ENCODE measurements at places on chromosomes 7 and 10.

DNA sequence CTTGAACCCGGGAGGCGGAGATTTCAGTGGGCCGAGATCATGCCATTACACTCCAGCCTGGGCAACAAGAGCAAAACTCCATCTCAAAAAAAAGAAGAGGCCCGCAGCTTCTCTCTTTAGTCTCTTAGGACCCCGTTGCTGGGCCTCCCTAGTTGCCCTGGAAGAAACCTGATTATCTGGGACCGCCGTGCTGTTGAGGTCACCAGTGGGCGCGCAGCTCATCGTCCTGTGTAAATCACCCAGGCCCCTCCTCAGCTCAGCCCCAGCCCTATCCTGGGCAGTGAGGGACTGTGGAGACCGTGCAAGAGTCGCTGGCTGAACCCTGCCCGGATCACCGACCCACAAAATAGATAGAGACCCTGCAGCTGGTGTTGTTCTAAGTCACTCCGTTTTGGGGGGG is 85.0 kb downstream of the UNCX start:
- DNase-seq: no peak

DNA sequence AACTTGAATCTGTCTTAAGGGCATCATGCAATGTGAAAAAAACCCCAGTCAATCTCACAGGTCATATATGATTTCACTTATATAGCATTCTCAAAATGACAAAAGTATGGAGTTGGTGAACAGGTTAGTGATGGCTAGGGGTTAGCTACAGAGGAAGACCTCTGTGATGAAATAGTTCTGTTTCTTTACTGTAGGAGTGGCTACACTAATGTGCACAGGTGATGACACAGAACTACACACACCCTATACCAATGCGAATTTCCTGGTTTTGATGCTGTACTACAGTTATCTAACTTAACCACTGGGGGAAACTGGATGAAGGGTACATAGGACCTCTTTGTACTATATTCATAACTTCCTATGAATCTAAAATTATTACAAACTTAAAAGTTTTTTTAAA is 541.8 kb downstream of the PARD3 start:
- no peak for DNase-seq

DNA sequence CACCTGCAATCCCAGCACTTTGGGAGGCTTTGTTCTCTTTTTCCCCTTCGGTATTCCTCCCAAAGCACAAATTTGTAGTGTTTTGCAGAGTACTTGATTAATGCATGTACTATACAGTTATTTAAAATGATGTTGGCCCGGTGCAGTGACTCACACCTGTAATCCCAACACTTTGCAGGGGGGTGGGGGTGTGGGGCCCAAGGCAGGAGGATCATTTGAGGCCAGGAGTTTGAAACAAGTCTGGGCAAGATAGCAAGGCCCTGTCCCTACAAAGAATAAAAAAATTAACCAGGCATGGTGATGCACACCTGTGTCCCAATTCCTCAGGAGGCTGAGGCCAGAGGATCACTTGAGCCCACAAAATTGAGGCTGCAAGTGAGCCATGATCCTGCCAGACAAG is 26.8 kb upstream of the FOXK1 start:
- DNase-seq: no peak

DNA sequence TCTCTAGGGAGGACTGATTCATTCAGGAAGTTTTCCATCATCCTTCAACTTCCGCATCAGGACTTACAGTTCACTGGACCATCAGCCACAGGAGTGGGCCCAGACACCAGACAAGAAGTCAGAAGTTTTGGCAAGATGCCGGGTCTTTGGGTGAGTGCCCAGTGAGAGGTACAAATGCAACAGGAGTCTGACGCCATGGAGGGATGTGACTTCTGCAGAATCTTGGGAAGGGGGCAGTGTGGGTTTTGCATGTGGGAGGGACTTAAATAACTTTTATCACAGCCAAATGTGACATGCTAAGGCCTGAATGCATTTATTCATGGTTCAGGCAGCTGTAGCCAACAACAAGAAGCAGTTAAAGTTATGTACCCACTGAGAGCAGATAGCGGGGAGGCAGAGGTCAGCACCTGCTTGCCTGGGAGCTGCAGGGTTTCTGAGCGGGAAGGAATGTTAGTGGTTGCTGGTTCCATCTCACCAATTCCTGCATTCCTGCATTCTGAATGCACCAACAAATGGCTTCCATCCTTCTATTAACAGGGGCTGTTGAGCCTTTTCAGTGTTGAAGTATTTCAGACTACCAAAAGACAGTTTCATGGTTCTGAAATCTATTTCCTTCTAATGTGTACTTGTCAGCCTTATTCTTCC is 375.2 kb downstream of the PAXIP1 start:
- DNase-seq: no peak

DNA sequence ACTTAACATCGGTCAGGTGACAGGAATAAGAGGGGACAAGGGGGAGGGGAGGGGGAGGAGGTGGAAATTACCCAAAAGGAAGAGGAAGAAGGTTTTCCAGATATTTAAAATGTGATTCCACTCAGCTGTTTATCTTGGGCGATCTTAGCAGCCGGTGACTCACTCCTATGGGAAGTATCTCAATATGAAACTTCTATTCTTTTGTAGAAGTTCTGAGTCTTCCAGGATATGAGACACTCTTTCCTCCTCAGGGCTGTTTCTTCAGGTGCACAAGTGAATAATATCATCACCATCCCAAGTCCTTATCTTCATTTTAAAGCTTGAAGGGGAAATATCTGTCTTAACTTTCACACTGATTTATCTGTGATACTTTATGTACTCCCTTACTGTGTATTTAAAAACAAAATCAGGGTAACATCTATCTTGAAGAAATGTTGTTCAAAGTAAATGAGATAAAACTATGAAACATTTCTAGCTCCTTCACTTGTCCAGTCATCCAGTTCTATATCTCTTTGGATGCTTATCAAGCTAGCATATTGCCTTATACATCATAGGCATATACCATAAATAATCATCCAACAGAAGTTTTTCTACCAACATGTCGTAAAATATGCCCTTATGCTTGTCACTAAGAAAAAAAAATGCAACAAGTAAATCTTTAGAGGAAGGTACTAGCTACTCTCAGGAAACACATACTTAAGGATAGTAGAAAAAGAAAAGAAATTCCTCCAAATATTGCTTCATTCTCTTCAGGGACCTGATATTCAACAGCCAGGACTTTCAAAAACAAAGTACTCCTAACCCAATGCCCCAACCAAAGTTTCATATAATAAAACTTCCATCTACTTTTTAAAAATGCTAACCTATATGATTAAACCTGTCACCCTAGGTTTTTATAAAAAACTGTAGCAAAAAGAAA is 13.7 kb downstream of the DOCK4 start:
- no peak for DNase-seq

GRCh38 chr7:137655804-137656203 is 191.0 kb downstream of the DGKI start:
- no peak for DNase-seq

DNA sequence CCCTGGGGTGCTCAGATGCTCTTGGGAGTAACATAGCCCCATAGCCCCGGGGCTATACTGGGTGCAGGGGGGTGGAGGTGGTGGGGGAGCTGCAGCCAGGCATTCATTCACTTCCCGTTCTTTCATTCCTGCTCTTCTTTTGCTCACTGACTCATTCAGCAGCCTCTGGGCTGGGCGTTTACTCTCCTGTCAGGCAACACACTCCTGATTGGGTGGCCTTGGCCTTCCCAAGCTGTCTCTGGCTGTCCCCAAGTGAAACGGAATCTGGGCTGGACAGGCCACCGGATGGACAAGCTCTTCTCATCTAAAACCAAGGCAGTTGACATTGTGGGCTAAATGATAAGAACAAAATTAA is 34.6 kb downstream of the CHST3 start:
- no peak for DNase-seq

GRCh38 chr7:38476764-38477163 is 154.4 kb downstream of the AMPH start:
- DNase-seq: no peak

- no peak for DNase-seq
These were observed 78.4 kb downstream of the NRG3 start for GRCh38 chr10:81953420-81953819.

- no peak for DNase-seq
These were observed 979.3 kb upstream of the CELF2 start for GRCh38 chr10:10038348-10038747.

Measured in fibroblast of skin of left biceps (primary cell).